Uterus (tissue), 4 donors: ENCODE measurements at places on chromosomes 6 and 20. TPM values are rescaled to one million over a fixed set of nuclear protein-coding genes. Genes with fewer than 3 reads are reported as not detected.

DNA sequence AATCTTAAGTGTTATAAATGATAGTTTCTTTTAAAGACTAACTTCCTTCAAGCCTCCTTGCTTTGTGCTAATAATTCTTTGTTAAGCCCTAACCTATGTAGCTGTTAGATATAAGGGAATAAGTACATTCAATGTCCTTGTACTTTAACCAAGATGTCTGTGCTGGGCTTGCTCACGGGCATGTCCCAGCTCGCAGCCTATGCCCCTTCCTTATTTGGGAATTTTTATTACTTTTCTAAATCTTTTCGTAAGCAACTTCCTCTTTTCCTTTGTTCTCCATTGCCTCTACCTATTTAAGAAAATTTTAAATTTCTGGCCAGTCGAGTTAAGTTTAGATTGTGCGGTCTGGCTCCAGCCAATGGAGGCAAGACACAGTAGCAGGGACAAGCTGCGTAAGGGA lies 26.0 kb upstream of the CDK19 start:
- no peak overlapping the region for H3K27ac ChIP-seq
- no peaks in the 10 kb centered on the region for H3K27me3 ChIP-seq
- no peak overlapping the region for H3K4me3 ChIP-seq

- no peaks in the 10 kb centered on the region for H3K36me3 ChIP-seq
- peaks cover 3% of the 10 kb centered on the region for H3K4me1 ChIP-seq
- H3K27ac ChIP-seq, result no peak overlapping the region
- DNase-seq, result no peak
Measured at GRCh38 chr6:322940-323729, 30.8 kb downstream of the DUSP22 start.

GRCh38 chr6:35139924-35140638 lies 1.1 kb downstream of the TCP11 start:
- no peaks in the 10 kb centered on the region for H3K36me3 ChIP-seq
- H3K27me3 ChIP-seq, result no peaks in the 10 kb centered on the region
- peak; percentile 57 for DNase-seq
- no peaks in the 10 kb centered on the region for H3K4me1 ChIP-seq
- no peak overlapping the region for H3K4me3 ChIP-seq

DNA sequence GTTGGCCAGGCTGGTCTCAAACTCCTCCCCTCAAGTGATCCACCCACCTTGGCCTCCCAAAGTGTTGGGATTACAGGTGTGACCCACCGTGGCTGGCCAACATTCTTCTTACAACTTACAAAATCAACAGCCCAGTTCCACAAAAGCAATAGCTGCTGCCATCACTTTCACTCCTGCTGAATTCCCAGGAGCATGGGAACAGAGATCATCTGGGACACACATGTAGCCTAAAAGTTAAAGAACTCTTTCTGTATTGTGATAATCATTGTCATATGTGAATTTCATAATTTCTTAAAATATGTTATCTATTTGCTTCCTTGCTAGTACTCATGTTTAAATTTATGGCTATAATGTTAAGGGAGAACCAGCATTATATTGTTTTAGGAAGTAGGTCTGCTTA lies 51.7 kb downstream of the NCOA6 start:
- no peaks in the 10 kb centered on the region for H3K36me3 ChIP-seq
- H3K27ac ChIP-seq, result no peak overlapping the region
- H3K4me1 ChIP-seq, result no peaks in the 10 kb centered on the region
- DNase-seq, result no peak

DNA sequence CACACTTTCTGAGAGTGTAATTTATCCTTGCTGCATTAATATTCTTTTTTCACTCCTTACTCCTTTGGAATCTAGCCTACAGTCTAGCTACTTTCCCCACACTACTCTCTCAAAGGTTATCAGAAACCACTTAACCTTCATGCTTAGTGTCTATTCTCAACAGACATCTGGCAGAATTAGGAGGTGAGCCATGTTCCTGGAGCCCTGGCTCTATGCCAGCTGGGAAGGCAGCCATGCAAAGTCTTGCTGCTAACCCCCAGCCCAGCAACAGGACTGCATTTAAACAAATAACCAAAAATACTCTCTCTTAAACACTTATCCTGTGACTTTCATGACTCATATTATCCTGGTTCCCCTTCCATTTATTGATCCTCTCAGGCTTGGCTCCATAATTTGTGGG lies 260.2 kb downstream of the BCKDHB start:
- no peak for DNase-seq
- H3K27ac ChIP-seq, result no peak overlapping the region
- no peak overlapping the region for H3K4me3 ChIP-seq
- no peaks in the 10 kb centered on the region for H3K36me3 ChIP-seq
- no peaks in the 10 kb centered on the region for H3K27me3 ChIP-seq

GRCh38 chr6:69973138-69973537 lies 106.8 kb downstream of the COL19A1 start:
- no peaks in the 10 kb centered on the region for H3K36me3 ChIP-seq
- H3K27me3 ChIP-seq, result no peaks in the 10 kb centered on the region
- no peak overlapping the region for H3K27ac ChIP-seq
- H3K4me1 ChIP-seq, result no peaks in the 10 kb centered on the region
- DNase-seq, result no peak

DNA sequence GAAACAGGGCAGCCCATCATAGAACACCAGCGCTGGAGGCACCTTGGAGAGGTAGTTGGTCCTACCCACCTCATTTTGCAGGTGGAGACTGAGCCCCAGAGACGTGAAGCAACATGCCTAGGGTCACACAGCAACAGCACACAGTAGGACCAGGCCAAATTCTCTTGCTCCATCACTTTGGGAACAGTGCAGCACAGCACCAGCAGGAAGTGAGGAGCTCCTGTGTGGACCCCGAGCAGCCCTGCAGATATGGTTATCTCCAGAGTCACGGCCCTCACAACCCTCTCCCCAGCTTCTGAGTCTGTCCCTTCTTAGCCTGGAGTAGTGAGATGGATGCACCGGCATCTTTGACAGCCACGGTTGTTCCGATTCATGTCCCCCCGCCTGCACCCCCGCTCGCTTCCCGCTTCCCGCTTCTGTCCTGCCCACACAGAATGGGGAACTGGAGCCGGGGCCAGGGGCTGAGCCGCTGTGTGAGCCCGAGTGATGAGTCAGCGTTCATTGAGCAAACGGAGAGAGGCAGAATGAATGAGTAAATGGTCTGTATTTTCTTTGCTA lies 72.6 kb upstream of the DUSP22 start:
- no peak for DNase-seq
- H3K36me3 ChIP-seq, result no peaks in the 10 kb centered on the region
- no peaks in the 10 kb centered on the region for H3K4me1 ChIP-seq
- no peak overlapping the region for H3K27ac ChIP-seq

DNA sequence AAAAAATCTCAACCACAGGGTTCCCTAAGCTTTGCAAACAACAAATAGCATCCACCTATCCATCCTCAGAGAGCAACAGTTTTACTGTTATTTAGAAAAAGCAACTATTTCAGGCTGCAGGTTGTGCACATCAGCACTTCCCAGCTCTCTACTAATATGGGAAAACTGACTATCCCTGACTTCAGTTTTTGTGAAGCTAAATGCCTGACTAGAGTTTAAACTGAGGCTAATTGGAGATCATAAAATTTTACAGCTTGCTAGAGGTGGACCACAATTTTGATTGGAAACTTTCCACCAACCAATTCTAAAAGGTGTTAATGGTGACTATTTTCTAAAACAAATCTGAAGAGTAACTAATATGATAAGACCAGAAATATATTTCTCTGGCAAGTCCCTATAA lies 36.9 kb downstream of the HLA-DMB start:
- H3K27ac ChIP-seq, result no peak overlapping the region
- H3K36me3 ChIP-seq, result no peaks in the 10 kb centered on the region
- H3K4me3 ChIP-seq, result no peak overlapping the region

DNA sequence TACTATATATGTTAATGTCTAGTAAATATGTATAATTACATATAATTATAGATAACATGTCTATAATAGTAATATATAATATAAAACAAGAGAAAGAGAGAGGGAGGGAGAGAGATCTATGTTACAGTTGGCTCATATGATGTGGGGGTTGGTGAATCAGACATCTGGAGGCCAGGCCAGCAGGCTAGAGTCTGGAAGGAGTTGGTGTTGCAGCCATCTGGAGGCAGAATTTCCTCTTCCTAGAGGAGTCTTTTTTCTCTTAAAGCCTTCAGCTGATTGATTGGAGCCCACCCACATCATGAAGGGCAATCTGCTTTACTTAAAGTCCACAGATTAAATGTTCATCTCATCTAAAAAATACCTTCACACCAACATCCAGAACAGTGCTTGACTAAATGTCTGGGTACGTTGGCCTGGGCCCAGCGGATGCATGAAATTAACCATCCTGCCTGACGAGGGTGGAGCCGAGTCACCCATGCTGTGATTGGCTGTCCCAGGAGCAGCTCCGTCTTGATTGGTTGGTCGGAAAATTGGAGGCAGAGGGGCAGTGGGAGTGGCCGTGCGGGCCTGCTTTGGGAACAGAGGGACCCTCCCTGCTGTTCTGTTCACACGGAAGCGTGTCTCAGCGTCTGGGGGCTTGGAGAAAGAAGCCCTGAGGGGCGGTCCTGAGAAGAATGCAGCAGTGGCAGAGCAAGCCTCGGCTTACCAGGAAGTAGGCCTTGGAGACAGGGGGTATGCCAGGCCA lies 392.4 kb downstream of the QKI start:
- DNase-seq, result no peak
- no peaks in the 10 kb centered on the region for H3K36me3 ChIP-seq
- no peak overlapping the region for H3K27ac ChIP-seq
- no peak overlapping the region for H3K4me3 ChIP-seq

DNA sequence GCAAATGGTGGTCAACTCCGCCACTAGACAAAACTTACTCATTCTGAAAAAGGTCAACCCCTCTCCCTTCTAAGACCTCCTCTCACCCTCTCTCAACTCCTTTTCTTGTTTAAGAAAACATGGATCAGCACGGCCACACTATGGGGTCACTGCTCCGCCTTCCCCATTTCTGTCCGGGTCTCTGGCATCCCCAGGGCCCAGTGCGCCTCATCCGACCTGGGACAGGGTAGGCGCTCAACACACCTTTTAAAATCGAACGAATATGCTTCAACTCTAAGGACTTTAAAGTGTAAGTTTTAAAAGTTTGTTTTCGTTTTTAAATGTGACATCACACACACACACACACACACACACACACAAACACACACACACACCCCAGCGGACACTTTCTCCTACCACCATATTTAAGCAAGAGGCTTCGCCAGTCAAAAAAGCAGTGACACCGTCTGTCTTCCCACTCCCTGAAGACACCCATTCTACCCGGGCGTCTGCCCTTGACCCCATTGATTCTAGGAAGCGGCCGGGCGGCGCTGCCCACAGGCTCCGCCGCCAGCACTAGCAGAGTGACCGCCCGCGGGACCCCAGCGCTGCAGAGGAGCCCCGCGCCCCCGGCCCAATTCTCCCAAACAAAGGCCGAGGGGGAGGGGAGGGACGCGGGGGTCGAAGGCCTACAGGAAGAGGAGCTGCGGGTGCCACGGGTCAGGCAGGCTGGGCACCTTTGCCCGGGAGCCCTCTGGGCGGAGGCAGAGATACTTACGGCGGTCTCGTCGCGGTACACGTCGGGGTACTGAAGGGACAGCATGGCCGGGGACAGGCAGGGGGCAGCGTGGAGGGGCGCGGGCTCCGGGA lies 568 bp downstream of the PREP start:
- H3K4me1 ChIP-seq, result no peaks in the 10 kb centered on the region
- no peak for DNase-seq
- no peaks in the 10 kb centered on the region for H3K27me3 ChIP-seq

DNA sequence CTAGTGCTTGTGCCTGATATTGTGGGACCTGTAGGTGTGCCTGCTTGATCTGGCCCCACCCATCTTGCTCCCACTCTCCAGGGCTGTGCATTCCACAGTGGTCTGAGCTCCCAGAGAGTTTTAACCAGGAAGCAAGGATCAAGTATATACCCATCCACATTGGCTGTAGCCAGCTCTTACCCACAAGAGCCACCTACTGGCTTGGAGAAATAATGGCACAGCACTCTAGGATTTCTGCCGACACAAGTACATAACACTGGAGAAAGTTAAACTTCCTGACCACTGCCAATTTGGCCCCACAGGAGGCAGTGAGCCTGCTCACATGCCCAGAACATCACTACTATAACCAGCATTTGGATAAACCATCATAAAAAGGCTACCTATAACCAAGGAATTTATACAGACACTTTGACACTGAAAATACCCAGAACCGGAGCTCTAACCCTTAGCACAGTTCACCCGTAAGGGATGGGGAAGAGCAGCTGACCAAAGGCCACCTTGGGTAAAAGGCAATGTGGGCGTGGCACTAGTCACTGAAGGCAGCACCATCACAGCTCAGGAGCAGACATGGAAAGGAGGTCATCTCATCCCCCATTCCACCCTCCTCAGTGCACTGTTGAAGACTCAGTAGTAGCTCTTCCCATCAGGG lies 440.4 kb downstream of the BTBD3 start:
- H3K4me3 ChIP-seq, result no peak overlapping the region
- no peak for DNase-seq
- H3K27me3 ChIP-seq, result no peaks in the 10 kb centered on the region
- no peaks in the 10 kb centered on the region for H3K36me3 ChIP-seq
- H3K27ac ChIP-seq, result no peak overlapping the region

- no peak for DNase-seq
- H3K36me3 ChIP-seq, result no peaks in the 10 kb centered on the region
- H3K4me1 ChIP-seq, result no peaks in the 10 kb centered on the region
- H3K27me3 ChIP-seq, result no peaks in the 10 kb centered on the region
- H3K4me3 ChIP-seq, result no peak overlapping the region
- no peak overlapping the region for H3K27ac ChIP-seq
Measured at GRCh38 chr20:57716901-57717300, 7.1 kb upstream of the PMEPA1 start.

DNA sequence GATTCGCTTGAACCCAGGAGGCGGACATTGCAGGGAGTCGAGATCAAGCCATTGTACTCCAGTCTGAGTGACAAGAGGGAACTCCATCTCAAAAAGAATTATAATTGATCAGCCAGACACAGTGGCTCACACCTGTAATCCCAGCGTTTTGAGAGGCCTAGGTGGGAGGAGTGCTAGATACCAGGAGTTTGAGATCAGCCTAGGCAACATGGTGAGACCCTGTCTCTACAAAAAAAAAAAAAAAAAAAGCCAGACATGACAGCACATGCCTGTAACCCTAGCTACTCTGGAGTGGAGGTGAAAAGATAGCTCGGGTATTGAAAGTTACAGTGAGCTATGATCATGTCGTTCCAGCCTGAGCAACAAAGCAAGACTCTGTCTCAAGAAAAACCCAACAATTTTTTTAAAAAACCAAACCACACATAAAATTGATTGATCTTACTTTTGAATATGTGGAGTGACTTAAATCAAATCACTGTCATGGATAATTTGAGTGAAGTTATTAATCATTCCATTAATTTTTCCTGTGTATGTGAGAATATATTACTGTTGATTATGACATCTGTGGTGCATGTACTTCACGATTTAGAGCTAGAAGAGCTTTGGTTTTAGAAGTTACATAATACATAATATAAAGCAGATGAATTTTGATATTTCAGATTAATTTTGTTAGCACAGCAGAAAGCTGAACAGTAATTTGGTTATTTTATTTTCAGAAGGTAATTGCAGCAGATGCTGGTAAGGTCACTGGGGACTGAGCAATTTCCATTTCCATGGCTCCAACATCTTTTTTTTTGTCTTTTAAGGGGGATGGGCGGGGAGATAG lies 34.4 kb downstream of the NCOA7 start:
- H3K27ac ChIP-seq, result no peak overlapping the region
- no peak overlapping the region for H3K4me3 ChIP-seq
- no peaks in the 10 kb centered on the region for H3K36me3 ChIP-seq
- H3K4me1 ChIP-seq, result no peaks in the 10 kb centered on the region

GRCh38 chr6:32642720-32643106 lies 5.5 kb downstream of the HLA-DQA1 start:
- H3K27ac ChIP-seq, result no peak overlapping the region
- no peak for DNase-seq
- no peaks in the 10 kb centered on the region for H3K36me3 ChIP-seq
- no peak overlapping the region for H3K4me3 ChIP-seq
- H3K4me1 ChIP-seq, result no peaks in the 10 kb centered on the region
- H3K27me3 ChIP-seq, result no peaks in the 10 kb centered on the region

The GINS1 gene
- 14.3 TPM for total RNA-seq

The SLC52A3 gene
- total RNA-seq, result 0.83 TPM

The HLA-DRB1 gene
- total RNA-seq, result 22.1 TPM
